ENCODE measurements at places on chromosomes 7 and 10.

DNA sequence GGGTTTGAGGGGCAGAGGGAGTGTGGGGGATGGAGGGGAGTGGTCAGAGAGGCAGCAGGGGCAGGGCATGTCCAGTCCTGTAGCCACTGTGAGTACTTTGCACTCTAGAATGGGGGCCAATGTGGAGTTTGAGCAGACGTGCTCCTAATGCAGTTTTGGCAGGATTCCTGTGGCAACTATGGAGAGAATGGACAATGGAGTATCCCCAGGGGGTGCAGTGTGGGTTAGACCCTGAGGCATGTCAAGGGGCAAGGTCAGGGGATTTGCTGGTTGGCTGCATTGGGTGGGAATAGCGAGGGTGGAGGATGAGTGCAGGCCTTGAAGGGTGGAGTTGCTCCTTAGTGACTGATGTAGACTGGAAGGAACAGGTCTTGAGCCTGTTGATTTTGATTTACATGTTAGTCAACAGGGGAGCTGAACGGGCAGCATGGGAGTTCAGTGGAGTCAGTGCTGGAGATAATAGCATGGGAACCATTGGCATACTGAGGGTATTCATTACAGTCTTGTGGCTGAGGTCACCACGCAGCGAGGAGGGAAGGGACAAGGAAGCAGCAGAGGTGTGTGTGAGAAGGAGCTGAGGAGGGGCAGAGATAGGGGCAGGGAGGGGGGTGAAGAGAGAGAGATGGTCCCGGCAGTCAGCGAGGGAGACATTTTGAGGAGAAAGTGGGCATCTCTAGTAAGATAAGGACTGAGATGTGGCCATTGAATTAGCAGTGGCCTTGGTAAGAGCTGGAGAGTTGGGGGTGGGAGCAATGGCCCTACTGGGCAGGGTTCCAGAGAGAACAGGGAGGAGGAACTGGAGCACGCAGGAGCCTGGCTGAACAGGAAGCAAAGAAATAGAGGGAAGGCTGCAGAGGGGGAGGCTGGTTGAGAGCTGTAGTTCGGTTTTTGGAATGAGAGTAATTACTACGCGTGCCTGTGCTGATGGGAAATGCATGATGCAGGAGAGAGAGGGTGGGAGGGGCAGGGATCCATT is 112.7 kb downstream of the CCNY start:
- no peak for DNase-seq

DNA sequence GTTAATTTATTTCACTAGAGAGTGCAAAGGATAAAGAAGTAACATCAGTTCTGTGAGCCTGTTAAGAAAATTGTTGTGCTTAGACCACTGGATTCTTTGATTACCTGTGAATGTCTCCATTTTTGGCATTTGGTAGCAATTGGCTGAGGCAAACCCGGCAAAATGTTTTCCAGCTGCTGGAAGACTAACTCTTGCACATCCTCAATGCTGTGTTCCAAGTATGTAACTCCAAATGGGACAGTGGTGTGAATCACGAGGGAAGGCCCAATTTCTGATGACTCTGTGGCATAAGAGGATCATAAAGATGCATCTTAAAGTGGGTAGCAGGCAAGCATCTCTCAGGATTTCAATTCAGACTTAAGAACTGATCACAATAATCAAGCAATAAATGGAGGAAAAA is 268.8 kb downstream of the RNLS start:
- no peak for DNase-seq

- no peak for DNase-seq
Measured at GRCh38 chr10:52523696-52524095, 209.6 kb downstream of the DKK1 start.

DNA sequence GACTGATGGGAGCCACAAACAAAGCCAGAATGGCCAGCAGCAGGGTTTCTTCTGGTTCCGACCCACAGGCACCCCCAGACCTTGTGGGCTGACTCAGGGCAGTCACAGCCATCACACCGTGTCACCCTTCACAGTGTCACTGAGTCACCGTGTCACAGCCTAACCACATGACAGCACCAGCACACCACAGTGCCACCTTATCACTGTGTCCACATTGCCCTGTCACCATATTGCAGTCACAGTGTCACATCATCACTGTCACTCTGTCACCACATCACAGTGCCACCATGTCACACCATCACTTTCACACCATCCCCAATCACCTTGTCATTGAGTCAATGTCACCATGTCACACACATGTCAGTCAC is 77.0 kb downstream of the OAT start:
- no peak for DNase-seq

GRCh38 chr10:126196281-126196680 is 192.0 kb downstream of the ADAM12 start:
- DNase-seq = no peak

DNA sequence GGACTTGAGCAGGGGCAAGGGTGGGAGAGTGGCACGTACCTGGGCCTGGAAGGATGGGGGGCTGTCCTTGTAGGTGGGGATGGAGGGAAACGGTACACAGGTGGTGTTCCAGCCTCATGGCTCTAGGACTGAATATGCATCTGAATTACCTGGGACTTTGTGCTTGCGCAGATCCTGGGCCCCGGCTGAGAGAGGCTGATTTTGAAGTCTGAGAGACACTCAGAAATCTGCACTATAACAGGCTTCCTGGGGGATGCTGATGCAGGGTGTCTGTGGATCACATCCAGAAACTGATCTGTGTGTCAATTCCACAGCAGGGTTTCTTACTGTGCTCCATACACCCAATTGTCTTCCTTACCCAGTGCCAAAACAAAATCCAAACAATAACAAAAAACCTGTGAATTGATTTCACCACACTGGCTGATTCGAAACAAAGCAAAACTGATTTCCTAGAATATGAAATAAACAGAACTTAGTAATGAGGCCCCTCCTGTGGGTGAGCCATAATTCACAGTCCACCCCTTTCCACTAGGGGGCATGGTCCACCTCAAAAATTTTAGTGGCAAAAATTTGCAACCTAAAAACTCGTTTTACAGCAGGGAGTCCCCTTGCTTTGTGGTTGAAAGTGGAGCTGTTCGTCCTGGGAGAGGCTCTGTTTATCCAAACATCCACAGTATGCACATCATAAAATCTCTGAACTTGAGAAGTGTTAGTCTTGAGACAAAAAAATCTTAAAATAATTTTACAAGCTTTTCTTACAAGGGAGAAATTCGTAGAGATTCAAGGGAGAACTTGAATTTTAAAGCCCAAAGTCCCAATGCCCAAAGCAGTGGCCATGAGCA is 32.0 kb upstream of the PLEKHA1 start:
- no peak for DNase-seq

DNA sequence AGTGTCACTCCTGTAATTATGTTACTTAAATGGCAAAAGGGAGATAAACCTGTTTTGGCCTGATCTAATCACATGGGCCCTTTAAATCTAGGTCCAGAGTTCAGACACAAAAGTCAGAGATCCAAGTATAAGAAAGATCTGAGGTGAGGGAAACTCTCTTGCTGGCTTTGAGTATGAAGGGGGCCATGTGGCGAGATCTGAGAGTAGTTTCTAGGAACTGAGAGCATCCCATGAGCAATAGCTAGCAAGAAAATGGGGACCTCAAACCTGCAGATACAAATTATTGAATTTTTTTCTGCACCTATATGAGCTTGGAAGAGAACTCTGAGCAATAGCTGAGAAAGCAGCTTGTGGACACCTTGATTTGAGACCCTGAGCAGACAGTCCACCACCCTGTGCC is 27.6 kb downstream of the ANKRD7 start:
- no peak for DNase-seq

Data from skeletal muscle cell (primary cell).